Suppressor macrophage (primary cell): ENCODE measurements at places on chromosomes 1 and 21.
A peak's percentile ranks its signal among the peaks of the same experiment; 100 is the strongest.

DNA sequence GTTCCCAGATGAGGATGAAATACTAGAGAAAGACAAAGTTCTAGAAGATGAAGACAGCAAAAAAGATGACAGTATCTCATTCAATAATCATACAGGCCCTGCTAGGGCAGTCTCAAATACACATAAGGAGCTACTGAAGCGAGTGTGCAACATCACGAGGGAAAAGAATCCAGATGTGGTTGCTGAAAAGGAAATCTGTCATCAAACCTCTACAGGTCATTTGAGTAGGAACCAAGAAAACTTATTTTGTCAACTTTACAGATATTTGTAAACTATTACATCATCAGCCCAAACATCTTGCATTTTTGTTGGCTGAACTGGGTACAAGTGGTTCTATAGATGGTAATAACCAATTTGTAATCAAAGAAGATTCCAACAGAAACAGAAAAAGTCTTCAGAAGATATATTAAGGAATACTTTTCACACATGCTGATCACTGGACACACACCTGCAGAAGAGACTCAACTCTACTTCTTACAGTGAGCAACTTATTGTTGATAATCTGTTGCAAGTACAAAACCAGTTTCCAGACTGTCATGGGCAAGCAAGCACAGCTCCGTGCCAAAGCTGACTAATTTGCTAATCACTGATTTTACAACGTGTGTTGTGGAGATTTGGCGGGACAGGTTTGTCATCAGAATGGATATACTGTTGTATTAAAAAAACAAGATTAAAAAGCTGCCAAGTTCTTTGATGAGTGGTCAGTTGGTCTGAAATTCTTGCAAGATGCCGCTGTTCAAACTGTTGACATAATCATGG is 42.1 kb downstream of the TRIM33 start:
- no peak for DNase-seq

GRCh38 chr1:182888736-182889531 is 49.8 kb downstream of the DHX9 start:
- DNase-seq = peak; percentile 9

DNA sequence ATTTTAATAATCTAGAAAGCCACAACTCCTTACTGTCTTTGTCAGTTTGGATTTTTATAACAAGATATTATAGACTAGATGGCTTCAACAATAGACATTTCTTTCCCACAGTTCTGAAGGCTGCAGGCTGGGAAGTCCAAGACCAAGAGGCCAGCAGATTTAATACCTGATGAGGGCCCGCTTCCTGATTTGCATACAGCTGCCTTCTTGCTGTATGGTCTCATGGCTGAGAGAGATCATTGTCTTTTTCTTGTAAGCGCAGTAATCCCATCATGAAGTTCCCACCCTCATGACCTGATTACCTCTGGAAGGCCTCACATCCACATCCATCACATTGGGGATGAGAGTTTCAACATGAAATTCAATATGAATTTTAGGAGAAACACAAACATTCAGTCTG is 9.8 kb downstream of the RPS6KC1 start:
- no peak for DNase-seq

- DNase-seq = peak; percentile 37
These were observed 116.7 kb downstream of the RHOU start for GRCh38 chr1:228852024-228852423.

GRCh38 chr21:24223624-24224023 is 1383.7 kb downstream of the MRPL39 start:
- no peak for DNase-seq

DNA sequence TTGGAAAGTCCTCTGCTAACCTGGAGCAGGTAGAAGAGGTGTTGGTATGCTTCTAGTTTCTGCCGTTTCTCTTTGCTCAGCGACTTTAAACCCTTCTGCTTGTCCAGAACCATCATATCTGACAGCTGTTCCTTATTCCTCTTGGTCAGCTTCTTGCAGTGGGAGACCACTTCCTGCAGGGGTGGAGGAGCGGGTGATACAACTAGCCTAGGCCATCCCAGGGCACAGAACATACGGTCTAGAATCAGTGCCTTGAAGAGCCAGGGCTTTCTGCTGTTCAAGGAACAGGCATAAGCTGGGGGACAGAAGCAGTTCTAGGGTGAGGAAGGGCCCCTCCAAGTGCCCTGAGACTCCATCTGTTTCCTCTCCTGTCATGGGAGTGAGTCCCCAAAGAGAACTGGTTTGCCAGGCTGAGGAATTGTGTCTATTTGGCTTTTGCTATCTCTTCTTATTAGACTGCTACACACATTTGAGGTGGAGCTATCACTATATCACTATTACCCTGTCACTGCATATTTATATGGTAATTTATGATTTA is 32.5 kb downstream of the IQGAP3 start:
- peak; percentile 84 for DNase-seq

GRCh38 chr1:43307458-43308158 is 6.8 kb downstream of the TIE1 start:
- no peak for DNase-seq

DNA sequence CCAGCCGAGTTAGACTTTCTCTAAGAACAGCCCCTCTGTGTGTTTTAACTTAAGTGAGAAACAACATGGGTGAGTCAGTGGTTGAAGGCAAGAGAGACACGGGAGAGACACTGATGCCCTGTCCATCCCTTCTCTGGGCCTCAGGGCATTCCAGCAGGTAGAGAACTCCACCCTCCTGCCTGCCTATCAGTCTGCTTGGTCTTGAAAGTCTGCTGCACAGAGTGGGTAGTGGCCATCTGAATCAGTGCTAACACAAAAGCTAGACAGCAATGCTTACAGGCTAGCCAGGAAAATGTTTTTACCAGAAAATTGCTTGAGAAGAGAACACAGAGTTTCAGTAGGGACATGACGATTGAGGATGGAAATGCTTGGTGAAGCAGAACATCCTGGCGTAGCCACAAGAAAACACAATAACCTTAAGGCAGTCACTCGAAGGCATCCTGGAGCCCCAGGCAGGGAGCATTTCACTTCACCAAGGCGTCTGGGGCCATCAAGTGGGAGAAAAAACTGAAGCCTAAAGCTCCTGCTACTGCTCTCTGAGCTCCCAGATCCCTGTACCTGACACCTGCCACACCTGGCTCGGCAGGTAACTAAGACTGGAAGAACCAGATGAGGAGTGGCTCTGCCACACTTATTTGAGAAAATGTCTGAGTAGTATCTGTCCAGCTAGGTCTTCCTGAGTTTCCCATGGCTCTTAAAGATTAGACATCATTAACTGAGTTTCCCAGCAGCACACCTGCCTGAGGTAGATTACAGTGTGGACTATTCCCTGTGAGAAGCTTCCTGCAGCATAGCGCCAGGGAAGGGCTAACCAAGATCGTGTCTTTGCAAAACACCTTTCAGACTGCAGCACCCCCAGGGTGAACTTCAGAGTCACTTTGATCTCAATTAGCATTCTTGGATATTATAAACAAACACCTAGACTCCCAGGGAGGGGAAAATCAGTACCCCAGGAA is 18.1 kb upstream of the LBR start:
- DNase-seq = no peak

GRCh38 chr21:31830701-31831100 is 42.1 kb upstream of the HUNK start:
- no peak for DNase-seq

DNA sequence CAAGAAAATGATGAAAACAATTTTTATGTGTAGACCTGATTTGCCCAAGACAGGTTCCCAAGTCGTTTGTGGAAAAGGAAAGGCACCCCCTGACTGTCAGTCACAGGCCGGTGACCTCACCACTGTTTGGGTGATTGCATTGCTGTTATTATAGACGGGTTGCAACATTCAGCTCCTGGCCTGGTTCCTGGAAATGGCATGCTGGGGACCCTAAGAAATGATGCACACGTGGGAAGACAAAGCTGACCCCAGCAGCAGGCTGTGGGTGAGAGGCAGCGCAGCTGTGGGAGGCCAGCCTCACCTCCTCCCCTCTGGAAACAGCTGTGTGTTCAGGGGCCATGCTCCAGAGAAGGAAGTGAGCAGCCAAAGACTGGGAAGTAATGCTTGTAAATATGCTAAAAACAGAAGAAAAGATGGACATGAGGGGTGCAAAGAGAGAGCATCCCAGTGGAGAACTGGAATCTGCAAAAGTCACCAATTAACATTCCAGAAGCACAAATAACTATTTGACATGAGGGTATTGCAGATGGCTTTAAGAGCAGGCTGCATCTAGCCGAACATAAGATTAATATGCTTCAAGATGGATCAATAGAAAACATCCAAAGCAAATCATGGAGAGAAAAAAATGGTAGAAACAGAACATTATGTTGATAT is 23.4 kb upstream of the ABCG1 start:
- peak; percentile 91 for DNase-seq

DNA sequence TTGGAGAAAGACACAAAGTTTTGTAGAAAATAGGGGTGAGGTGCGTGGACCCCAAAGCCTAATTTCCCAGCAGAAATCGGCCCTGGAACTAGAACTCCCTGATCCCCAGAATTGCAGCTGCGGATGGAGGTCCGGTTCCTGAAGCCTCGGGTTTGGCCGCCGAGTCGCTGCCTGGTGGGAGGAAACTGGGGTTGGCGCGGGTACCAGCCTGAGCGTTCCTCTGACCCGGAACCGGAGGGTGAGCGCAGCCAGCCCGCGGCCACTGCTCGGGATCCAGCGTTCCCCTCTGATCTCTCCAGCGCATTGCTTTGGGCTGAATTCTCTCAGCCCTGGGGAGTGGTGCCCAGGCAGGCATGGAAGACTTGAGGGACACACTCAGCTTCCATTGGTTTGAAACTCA is 1.6 kb downstream of the ST6GALNAC5 start:
- DNase-seq = no peak

DNA sequence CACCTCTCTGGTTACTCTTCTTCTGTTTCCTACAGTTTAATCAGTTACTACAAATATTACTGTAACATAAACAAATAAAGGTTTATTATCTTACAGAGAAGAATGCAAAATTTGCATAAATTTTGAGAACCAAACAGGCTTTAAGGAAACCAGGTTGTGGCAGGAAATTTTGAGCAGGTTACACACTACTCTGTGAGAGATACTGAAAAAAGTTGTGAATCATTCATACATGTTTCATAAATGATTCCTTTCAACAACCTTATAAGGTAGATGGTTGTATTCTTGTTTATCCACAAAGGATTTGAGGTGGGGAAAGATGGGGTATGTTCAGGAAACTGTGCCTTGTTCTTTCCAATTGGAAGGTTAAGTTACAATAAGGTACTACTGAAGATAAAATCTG is 58.6 kb downstream of the MAST2 start:
- DNase-seq = no peak

DNA sequence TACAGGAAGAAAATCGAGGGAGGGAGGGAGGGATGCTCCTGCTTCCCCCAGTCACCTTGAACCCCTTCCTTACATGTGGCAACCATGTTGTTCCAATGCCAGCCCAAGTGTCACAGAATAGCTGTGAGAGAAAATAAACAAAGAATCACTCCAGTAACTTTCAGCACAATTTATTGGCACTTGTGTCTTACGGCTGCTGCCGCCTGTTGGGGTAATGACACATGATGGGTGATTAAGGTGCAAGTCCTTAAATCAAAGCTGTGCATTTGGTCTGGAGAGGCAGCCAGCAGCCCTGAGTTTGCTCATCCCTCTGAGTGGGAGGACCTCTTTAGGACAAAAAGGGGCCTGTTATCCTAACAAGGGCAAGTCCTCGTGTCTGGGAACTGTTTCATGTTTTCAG is 377.7 kb downstream of the PCP4 start:
- DNase-seq = no peak

DNA sequence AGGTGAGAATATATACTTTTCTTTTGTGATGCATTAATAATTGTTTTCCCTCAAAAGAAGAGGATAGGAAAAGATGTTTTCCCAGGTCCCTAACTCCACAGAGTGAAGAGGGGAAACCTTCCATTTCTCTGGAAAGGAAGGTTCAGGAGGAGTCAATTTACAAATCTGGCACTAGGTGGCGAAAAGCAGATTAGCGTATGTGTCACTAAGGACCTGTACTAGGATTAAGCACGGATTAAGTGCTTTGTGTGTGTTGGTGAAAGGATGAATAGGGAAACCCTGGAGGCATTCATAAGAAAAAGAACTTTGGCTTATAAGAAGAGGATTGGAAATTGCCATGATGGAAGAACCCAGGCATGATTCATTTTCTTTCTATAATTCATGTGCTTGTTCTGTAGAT is 410.1 kb upstream of the PLXNA2 start:
- DNase-seq = peak; percentile 25

- no peak for DNase-seq
These were observed 38.9 kb upstream of the ZBTB18 start for GRCh38 chr1:244012202-244012601.

DNA sequence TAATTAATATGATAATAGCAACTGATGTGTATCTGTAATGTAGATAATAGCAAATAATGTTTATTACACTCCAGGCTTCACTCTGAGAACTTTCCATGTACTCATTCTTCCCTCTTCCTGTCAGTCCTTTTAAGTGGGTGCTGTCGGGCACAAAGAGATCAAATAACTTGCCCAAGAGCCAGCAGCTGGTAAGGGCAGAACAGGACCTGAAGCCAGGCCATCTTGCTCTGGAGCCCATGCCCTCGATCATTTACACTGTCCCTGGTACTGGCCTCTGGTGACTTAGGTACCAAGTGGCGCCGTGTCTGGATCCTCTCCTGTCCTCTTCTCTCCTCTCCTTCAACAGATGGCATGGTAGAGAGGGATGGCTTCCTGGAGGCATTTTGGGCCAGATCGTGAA is 97.2 kb downstream of the VPS13D start:
- DNase-seq = no peak

DNA sequence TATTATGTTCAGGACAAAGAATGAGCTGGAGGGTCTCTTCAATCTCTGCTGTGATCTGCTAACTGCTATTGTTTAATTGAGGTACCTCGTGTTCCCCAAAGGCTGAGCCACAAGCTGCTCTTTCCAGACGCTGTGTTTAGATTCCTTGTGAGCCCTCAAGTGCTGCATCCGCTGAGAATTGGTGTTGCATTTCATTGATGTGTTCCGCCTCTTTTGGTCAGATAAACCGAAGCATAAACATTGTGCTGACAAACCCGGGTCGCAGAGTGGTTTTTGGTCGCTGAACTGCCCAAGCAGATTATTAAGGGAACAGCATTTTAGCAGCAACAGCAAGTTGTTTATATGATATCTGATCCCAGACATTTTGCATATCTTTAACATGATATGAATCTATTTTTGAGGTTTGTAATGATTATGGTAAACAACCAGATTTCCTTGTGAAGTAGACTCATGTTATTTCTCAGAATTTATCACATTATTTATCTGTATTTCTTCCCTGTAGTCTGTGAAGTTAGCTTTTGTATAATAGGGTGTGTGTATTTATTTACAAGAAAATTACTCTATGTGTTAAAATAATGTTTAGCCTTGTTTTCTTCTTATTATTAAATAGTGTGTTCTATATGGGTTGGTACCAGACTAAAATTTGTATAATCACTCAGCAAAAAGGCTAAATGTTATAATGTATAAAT is 217.2 kb upstream of the C1orf105 start:
- no peak for DNase-seq

- DNase-seq = peak; percentile 52
These were observed 1.9 kb upstream of the ID3 start for GRCh38 chr1:23561076-23561812.

DNA sequence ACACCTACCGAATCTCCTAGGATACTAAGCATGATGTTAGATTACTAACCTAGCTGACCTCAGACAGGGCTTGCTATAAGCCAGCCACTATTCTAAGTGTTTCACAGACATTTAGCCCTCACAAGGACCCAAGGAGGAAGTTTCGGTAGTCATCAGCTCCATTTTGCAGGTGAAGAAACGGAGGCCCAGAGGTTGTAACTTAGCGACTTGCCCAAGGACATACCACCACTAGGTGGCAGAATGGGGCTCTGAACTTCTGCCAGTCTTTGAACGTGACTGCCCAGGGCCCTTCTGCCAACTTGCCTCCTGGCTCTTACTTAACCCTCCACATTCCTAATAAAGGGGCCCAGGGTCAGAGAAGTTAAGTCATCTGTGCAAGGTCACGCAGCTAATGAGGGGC is 283.5 kb downstream of the C1orf94 start:
- peak; percentile 49 for DNase-seq
